Fibroblast of skin of back (primary cell): ENCODE measurements at places on chromosomes 3 and 15.

DNA sequence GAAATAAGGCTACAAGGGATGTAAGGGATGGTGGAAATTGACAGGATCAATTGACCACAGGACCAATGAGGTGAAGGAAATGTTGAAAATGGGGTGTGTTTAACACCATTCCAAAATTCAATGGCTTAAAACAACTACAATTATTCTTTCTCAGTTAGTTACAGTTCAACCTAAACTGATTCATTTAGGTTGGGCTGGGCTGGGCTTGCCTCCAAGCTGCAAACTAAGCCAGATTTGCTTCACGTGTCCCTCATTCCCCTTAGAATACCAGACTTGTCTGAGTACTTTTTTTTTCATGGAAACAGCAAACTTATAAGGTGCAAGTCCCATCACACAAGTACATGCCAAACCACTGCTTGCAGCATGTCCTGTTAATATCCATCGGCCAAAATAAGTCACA is 280.1 kb downstream of the NEK10 start:
- DNase-seq, result no peak

- peak; percentile 50 for DNase-seq
These were observed 103.6 kb upstream of the NUDT16 start for GRCh38 chr3:131277836-131278497.

- DNase-seq, result no peak
These were observed 86.0 kb upstream of the TBC1D5 start for GRCh38 chr3:17828388-17828787.

- DNase-seq, result peak; percentile 48
These were observed 458.1 kb downstream of the DIPK2A start for GRCh38 chr3:144429719-144430121.

- peak; percentile 27 for DNase-seq
These were observed 19.8 kb upstream of the P2RY12 start for GRCh38 chr3:151404316-151404715.

DNA sequence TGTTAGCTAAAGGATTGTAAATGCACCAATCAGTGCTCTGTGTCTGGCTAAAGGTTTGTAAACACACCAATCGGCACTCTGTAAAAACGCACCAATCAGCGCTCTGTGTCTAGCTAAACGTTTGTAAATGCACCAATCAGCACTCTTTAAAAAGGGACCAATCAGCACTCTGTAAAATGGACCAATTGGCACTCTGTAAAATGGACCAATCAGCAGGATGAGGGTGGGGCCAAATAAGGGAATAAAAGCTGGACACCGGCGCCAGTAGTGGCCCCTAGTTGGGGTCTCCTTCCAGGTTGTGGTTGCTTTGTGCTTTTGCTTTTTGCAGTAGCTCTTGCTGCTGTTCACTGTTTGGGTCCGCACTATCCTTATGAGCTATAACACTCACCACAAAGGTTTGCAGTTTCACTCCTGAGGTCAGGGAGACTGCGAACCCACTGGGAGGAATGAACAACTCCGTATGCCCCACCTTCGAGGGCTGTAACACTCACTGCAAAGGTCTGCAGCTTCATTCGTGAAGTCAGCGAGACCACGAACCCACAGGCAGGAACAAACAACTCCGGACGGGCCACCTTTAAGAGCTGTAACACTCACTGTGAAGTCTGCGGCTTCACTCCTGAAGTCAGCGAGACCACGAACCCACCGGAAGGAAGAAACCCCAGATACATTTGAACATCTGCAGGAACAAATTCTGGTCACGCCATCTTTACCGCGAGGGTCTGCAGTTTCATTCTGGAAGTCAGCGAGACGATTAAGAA is 1.1 kb upstream of the SUCLG2 start:
- DNase-seq, result no peak

DNA sequence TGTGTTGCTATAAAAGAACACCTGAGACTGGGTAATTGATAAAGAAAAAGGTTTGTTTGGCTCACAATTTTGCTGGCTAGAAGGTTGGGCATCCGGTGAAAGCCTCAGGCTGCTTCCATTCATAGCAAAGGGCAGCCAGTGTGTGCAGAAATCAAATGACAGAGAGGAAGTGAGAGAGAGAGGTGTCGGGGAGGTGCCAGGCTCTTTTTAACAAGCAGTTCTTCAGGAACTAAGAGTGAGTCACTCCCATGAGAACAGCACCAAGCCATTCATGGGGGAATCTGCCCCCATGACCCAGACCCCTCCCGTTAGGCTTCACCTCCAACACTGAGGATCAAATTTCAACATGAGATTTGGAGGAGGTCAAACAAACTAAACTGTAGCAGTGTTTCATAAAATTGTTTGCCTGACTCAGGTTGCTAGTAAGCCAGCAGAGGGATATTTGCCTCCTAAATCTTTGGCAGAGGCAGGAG is 4.5 kb upstream of the PARP15 start:
- peak; percentile 18 for DNase-seq

- DNase-seq, result peak; percentile 26
These were observed 51.8 kb downstream of the MITF start for GRCh38 chr3:69791106-69791505.

DNA sequence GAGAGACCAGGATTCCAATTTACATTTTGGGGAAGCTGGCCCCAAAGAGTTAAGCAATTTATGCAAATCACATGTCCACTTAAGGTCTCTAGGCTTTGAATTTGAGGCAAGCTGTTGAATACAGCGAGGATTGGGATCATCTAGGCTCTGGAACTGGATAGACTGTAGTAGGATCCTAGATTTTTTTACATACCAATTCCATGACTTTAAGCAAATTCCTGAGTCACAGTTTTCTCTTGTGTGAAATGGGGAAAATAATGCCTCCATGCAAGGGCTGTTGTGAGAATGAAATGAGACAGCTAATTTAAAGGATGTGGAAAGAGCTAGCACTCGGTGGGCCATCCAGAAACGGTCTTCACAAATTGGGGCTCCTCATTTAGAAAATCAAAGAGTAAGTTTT is 103.4 kb downstream of the MINAR1 start:
- DNase-seq, result peak; percentile 73

- no peak for DNase-seq
These were observed 20.0 kb downstream of the ATRIP start for GRCh38 chr3:48466386-48467109.

DNA sequence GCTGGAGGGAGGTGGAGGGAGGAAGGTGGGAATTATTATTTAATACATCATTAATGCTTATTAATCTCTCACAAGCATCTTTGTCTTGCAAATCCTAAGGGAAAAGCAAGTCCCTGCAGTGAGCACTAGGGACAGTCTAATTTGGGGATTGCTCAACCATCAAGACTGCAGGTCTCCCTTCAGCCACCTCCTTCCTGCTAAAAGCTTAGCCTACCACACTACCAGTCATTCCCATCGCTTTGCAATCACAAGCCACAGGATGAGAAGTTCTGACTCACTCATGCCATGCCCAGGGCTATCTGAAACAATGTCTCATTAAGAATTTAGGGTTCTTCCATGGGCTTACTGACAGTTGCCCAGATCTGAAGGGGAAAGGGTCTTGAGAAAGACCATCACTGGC is 51.0 kb upstream of the EIF1B start:
- peak; percentile 33 for DNase-seq

- DNase-seq, result no peak
These were observed 33.0 kb downstream of the CCDC12 start for GRCh38 chr3:46943237-46944187.

- no peak for DNase-seq
These were observed 764.5 kb downstream of the TUSC7 start for GRCh38 chr3:117473981-117474538.

DNA sequence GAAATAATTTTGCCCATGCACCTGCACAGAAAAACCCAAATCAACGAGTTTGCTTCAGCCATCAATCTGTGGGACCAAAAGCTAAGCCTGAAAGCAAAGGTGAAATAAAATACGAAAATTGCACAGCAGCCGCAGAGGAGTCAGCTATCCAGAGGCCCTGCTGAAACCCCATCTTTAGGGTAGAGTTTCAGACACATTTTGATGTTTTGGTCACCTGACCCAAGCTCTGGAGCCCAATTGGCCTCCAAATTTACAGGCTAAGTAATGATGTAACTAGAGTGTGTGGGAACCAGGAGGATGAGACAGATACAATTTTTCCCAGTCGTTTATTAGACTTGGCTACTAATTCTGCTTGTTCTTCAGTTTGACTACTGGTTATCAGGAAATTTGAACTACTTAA is 308.6 kb upstream of the ATP11B start:
- DNase-seq, result no peak

GRCh38 chr15:88334436-88334835 is 77.9 kb upstream of the NTRK3 start:
- DNase-seq, result peak; percentile 91

GRCh38 chr3:182671541-182671940 is 121.8 kb upstream of the ATP11B start:
- DNase-seq, result peak; percentile 17

DNA sequence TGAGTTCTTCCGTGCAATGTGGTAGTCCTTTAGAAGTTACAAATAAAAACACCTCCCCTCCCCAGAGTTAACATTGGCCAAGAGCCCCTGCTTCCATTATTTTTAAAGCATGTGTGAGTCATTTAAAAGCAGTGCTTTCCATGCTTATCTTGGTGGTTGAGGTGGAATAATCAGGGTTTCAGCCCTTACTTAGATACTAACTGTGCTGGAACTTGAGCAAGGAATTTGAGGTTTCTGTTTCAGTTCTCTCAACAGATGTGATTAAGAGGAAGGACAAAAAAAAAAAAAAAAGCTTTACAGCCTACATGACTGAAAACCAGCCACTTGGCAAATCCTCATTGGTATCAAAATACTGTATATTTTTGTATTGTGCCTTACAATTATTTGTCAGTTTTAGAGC is 64.5 kb downstream of the CGNL1 start:
- DNase-seq, result peak; percentile 85

GRCh38 chr15:100890850-100891249 is 11.2 kb downstream of the ALDH1A3 start:
- no peak for DNase-seq

- DNase-seq, result no peak
These were observed 24.0 kb downstream of the TGFBR2 start for GRCh38 chr3:30630238-30631030.

DNA sequence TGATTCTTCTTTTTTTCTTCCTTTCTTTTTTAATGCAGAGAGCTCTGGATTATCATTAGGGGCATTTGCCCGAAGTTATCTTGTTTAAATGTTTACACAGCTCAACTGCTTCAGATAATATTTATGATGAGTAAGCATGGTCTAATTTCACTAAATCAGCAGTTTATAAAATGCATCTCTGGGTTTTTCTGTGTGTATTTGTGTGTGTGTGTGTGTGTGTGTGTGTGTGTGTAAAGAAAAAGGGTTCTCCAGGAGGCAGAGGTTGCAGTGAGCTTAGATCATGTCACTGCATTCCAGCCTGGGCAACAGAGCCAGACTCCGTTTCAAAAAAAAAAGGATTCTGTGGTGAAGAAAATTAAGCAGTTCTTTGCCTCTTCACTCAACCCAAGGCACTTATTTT is 25.9 kb upstream of the TNFSF10 start:
- DNase-seq, result no peak

- DNase-seq, result no peak
These were observed 57.8 kb upstream of the SMAD6 start for GRCh38 chr15:66644000-66644787.

- no peak for DNase-seq
These were observed 44.1 kb downstream of the CD200R1 start for GRCh38 chr3:112930771-112931170.
